Stimulated activated CD4-positive, alpha-beta T cell treated with anti-CD3 and anti-CD28 coated beads, Interleukin-4, amount 100 ng/mL, for 48 hours (primary cell): ENCODE measurements at places on chromosomes 7 and 10.
A peak's percentile ranks its signal among the peaks of the same experiment; 100 is the strongest.

DNA sequence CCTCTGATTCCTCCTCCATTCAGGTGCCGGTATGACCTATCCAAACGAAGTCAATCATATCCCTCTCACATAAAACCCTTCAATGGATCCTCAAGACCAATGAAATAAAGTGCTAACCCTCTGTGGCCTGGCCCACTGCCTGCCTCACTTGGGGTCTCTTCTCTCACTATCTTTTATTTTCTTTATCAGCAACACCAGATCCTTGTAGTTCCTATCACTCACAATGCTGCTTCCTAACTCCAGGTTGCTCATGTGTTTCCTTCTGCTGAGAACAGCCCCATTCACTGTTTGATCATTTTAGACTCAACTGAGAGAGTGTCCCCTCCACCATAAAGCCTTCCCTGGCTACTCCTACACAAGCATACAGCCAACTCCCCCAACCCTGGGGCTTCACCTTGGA is 180.6 kb downstream of the DOCK4 start:
- DNase-seq: no peak

DNA sequence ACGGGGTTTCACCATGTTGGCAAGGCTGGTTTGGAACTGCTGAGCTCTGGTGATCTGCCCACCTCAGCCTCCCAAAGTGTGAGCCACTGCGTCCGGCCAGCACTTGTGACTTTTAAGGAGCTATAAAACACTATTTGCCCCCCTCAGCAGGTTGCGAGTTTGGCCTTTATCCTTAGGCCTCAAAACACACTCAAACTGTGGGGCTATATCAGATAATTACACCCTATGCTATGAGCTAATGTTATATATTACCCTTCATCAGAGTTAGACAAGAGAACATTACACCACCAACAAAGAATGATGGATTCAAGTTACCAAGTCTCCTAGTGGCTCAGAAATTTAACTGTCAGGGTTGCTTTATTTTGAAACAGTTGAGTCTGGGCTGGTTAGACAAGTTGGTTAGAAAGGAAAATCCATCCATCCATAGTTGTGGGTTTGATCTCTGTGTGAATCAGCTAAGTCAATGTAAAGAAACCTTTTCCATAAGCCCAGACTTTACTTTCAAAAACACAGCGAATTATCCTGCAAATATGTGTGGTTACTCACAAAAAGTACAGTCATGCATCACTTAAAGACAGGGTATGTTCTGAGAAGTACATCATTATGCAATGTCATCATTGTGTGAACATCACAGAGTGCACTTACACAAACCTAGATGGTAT is 115.8 kb downstream of the SEMA3D start:
- no peak for DNase-seq

DNA sequence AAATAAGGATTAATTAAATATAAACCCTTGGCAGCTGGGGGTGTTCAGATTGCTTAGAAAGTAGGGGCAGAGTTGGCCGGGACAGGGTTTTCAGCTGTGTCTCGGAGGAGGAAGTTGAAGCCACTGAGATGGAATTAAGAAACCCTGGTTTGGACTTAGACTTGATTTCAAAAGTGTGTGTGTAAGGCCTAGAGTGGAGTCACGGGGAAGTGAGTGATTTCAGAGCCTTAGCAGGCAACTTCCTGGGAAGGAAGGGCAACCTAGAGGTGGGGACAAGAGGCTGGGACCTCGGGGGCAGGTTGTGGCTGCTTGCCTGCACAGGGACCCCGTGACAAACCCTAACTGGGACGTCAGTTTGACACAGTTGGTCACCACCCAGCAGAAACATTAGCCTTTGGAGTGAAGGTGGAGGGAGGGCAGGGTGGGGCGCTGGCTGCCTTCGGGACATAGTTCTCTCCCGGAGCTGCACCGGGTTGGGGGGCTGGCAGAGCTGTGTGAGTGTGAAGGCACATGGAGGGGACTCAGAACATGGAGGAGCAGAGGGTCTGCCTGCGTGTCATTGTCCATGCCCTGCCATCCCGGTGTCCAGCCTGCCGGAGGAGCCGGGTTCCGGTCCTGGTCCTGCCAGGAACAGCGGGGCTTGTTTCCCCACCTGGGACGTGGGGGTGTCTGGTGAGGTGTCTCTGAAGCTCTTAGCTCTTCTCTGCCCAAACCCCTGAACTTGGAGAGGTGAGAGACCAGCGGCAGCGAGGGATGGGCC is 1.8 kb downstream of the BRI3 start:
- DNase-seq: no peak

GRCh38 chr10:104351919-104352318 is 1.7 kb upstream of the CFAP58 start:
- DNase-seq: no peak

DNA sequence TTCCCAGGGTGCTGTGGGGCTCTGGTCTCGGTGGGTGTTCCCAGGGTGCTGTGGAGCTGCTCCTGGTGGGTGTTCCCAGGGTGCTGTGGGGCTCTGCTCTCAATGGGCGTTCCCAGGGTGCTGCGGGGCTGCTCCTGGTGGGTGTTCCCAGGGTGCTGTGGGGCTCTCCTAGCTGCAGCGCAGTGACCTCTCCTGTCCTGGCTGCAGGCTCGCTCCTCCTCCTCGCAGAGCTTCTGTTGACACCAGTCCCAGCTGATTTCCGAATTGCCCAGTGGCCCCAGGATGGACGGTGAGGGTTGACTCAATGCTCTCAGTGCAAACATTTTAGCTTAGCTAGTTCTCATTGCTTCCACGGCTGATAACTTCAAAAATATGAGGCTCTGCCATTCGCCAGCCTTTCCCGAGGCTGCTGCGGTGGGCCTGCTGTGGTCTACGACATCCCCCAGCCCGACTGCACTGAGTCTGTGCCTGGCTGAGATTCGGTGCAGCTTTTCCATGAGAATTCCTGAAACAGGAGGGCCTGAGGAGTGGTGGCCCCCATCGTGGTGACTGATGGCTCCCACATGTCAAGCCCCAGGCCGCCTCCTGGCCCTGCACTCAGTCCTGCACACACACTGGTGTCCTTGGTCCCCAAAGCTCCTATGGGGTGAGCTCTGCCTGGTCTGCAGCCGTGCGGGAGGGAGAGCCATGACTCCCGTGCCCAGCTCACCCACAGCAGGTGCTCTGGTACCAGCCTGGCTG is 58.3 kb upstream of the NKX6-2 start:
- DNase-seq: no peak

DNA sequence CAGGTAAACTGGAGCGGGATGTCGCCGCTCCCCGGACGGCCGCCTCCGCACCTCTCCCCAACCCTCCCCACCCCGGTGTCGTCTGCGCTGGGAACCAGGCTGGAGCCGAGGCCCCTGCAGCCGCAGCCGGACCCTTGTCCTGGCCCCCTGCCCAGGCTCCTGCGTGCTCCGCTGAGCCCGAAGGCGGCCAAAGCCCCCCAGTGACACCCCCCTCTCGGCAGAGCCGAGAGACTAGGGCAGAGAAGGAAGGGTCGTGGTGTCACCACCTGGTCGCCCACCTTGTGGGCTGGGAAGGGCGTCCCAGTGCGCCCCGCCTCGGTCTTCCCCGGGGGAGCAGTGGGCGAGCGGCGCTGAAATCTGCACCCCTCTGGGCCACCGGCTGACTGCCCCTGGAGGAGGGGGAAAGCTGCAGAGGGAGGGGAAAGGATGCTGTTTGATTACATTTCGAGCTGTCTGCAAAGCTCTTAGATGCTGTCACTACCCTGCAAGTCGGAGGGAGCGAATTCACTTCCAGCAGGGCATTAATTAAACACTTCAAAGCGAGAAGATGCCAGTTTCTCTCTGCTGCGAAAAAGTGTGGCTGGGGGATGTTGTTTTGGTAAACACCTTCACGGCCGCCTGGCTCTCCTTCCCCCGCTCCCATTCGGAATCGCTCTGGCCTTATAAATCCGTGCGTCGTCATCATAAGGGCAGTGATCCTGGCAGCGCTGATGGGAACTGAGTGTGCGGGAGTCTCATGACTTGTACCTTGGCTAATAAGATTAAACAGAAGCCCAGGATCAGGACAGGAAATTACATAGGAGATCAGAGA is 622 bp downstream of the DYNC1I1 start:
- no peak for DNase-seq

DNA sequence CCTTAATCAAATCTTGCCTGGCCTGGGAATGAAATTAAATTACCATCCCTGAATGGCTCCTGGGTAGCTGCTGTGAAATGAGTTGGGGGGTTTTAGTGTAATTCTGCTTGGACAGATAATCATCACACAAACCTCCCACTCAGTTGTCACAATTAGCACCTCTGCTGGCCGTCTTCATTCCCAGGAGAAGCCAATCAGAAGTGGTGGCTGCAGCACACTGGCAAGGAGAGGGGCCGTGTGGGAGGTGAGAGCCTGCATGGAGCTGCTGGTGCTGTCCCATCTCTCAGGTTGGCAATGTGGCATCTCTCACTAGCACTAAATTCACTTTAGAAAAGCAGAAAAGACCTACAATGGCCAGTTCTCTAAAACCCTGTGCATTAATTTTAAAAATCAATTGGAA is 92.5 kb downstream of the NT5C2 start:
- DNase-seq: no peak

- no peak for DNase-seq
Observed at GRCh38 chr7:42161719-42162118, 75.3 kb downstream of the GLI3 start.

GRCh38 chr7:70072220-70072619 is 473.9 kb downstream of the AUTS2 start:
- DNase-seq: no peak

DNA sequence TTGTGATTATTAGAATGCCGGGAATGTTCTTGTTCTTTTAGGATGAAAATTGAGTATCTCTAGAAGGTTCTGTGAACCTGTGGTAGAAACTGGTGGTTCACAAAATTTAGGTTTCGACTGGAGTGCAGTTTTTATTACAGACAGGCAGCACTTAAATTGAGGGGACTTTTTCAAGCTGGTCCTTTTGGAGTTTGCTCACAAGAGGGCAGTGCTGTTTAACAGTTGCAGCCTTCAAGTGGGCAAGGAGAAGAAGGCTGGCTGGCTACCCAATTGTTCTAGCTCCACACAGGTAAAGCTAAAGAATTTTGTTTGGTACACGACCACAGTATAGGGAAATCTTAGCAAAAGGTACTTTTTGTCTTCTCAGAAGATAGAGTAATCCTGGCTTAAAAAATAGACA is 233.6 kb downstream of the SNX13 start:
- DNase-seq: no peak

GRCh38 chr7:33814936-33815335 is 90.4 kb upstream of the BMPER start:
- no peak for DNase-seq

- DNase-seq: peak; percentile 26
Observed at GRCh38 chr7:30548845-30549244, 44.2 kb upstream of the GGCT start.

DNA sequence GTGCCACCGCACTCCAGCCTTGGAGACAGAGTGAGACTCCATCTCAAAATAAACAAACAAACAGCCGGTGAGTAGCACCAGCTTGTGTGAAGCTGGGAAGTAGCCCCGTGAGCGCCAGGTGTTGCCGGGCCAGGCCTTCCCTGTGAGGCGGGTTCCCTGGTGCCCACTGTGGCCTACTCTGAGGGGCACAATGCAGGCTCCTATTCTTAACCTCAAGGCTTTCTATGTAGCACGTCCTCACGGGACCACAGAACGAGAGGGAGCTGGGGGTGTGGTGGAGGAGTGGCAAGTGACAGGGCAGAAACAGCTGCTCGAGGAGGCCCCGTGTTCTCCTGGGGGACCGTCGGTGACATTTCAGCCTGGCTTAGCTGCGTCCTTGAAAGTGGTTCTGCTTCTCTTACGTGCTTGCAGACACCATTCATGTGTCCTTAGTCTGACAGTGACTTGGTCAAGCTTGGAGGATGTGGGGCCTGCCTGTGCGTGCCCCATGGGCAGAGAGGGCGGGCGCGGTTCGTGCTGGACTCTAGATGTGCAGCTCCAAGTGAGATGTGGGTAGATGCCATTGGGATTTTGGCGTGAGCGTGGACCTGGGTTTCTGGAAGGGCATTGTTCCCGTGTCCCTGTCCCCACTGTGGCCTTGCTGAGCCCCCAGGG is 116.6 kb downstream of the NKX6-2 start:
- DNase-seq: no peak

DNA sequence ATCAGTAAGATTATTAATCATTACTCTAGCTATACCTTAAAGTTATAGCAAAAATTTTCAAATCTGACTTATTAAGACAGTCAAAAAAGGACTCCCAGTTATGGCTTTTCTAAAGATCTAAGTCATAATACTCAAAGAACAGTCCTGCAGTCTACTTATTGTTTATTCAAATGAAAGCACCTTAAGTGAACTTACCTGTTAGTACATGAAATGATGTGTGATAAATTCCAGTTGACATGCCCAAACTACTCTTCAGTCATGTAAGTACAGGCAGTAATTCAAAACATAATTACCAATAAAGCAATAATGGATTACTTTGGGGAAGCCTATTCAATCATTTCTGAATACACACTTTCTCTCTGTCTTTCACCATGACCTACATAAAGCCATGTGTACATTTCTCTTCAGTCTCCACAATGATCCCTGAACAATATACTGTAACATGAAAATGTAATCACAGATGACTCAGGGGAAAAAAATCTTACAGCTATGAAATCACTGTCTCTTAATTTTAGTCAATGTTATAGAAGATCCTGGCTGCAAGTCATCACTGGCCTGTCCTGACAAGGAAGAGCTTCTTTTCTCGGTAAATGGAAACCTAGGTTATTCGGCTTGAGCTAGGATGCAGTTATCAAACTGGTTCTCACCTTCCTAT is 420.7 kb upstream of the LRRTM3 start:
- no peak for DNase-seq

GRCh38 chr10:123557366-123558108 is 108.6 kb upstream of the GPR26 start:
- no peak for DNase-seq

DNA sequence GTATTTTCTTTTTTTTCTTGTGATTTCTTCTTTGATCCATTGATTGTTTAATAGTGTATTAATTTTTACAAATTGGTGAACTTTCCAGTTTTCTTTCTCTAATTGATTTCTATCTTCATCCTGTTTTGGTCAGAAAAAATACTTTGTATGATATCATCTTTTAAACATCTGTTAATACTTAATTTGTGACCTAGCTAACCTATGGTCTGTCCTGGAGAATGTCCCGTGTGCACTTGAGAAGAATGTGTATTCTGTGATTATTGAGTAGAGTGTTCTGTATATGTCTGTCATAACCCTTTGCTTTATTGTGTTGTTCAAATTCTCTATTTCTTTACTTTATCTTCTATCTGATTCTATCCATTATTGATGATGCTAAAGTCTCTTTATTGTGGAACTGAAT is 65.8 kb upstream of the ZEB1 start:
- no peak for DNase-seq

DNA sequence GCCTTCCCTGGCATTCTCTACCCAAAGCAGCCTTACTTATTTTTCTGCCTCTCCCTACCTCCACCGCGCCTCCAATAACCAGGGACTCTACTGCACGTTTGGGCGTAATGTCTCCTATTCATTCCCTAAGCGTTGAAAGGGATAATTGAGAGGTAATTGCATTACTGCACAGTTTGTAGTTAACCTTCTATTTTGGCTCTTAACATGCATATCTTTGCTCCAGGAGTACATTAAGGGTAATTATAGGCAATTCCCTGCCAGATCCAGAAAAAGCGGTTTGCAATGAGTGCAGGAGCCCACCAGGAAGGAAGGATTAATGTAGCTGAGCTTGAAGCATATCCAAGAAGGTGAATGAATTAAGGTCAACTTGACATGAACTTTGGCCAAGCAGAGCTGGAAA is 558.4 kb downstream of the TYW1 start:
- DNase-seq: no peak
